ENCODE measurements at places on chromosomes 1 and 21. TPM values are rescaled to one million over a fixed set of nuclear protein-coding genes. Genes with fewer than 3 reads are reported as not detected.

The ATP1A2 gene
- 0.08 TPM for total RNA-seq

The SF3B4 gene
- 137 TPM for total RNA-seq

The AMIGO1 gene
- 1.1 TPM for total RNA-seq

The PPIAL4G gene
- not detected for total RNA-seq

The PROK1 gene
- total RNA-seq: not detected

The SELP gene
- total RNA-seq: not detected

The LIN9 gene
- total RNA-seq: 8.0 TPM

The KLHDC9 gene
- 2.2 TPM for total RNA-seq

The GJC2 gene
- total RNA-seq: 0.64 TPM

The RBM34 gene
- 76.7 TPM for total RNA-seq
